Epithelial cell of prostate (primary cell): ENCODE measurements at places on chromosomes 11 and 22.

GRCh38 chr22:20464096-20464614, 26.5 kb upstream of the SCARF2 start:
- no peak for DNase-seq

DNA sequence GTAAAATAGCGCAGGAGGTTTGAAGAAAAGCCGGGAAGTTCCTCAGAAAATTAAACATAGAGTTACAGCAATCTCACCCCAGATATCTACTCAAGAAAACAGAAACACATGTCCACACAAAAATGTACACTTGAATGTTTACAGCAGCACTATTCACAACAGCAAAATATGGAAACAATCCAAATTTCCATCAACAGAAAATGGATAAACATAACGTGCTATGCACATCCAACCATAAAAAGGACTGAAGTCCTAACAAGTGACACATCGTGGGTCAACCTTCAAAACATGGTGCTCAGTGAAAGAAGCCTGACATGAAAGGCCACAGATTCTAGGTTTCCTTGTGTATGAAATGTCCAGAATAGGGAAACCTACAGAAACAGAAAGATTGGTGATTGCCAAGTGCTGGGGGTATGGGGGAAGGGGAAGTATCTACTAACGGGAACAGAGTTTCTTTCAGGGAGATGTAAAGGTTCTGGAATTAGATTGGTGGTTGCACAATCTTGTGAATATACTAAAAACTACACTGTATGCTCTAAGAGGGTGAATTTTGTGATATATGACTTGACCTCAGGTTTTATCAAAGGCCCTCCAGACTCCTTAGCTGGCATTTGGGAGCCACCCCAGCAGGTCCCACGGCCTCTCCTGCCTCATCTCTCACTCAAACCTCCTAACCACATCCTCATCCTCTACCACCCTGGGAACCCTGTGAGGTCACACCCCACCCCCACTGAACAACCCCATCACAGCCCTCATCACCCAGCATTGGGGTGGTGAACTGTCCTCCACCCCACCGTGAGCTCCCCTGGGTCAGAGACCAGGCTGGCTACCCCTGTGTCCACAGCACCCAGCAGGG, 69.2 kb upstream of the PRR5 start:
- DNase-seq, result no peak

GRCh38 chr11:128686745-128687177, 7.1 kb upstream of the FLI1 start:
- no peak for DNase-seq

- no peak for DNase-seq
Observed at GRCh38 chr11:105611572-105612441, 1.9 kb downstream of the GRIA4 start.

DNA sequence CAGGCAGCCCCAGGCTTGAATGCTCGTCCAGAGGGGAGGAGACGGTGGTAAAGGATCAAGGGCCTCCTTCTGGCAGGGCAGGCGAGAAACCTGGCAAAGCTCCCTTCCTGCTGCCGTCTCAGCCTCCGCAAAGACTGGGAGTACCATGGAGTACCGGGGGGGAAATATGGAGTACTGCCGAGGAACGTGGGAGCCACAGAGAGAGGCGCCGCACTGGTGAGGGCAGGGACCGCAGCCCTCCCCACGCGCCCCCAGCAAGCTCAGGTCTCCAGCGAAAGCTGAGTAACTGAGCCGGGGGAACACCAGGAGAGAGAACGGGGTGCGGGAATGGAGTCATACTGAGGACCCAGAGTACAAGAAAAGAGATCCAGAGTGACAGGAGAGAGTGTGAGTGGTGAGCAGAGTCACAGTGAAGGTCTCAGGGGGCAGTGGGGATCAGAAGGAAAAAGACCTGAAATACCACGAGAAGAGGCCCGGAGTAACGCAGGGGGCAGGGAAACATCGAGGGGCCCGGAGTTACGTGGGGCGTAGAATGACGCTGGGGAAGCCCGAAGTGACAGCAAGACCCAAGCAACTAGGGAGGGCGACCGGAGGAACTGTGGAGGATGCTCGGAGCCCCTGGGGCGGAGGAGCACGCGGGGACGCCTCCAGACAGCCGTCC, 740 bp downstream of the EML3 start:
- DNase-seq, result no peak

DNA sequence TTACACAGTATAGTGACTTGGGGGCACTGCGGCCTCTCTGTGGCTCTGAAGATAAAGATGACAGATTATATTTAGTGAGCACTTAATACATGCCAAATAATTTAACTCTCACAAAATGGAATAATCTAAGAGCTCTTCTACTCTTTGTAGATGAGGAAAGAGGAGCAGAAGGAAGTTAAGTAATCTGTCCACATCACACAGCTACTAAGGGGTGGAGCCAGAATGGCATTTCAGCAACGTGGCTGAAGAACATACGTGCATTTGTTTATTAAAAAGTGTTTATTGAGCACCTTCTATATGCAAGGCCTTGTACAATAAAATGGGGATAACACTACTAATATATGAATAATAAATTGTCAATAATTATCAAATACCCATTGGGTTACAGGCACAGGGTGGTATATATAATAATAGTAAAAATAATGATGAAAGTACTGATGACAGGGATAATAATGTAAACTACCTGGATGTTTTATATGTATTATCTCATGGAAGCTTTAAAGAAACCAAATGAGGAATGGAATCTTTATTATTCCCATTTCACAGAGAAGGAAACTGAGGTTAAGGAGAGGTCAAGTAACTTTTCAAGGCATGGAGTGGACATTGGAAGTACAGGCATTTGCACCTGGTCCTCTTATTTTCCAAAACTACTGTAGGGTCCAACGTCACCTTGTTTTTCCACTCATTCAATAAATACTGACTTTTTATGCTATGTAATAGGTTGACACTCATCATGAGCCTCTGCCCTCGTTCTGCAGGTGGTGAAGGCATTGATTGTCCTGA, 38.0 kb upstream of the IL17RA start:
- DNase-seq, result no peak

DNA sequence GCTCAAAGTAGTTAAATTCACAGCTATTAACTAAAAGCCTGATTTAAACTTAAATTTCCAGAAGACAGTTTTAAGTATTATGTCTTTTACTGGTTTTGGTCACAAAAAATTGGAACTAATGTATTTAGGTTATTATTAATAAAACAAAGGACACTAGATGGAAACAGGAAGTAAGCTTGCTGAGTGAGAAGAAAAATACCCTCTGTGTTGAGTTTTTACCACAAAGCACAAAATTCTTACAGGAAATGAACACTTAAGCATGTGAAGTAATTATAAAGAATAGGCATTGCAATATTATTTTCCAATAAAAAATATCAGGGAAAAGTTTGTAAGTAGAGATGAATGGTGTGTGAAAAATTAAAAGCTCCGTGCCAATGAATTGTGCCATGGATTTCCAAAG, 46.3 kb downstream of the PIK3C2A start:
- DNase-seq, result no peak

DNA sequence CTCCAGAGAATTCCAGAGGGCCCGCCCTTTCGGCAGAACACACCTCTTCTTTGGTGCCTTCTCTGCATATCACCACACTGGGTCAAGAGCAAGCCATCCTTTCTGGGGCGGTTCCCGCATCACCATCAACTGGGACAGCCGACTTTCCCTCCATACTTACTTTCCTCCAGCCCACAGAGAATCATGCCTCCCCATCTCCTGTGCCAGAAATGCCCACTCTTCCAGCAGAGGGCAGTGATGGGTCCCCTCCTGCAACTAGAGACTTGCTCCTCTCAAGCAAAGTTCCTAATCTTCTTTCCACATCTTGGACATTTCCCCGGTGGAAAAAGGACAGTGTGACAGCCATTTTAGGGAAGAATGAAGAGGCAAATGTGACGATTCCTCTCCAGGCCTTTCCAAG, 157.7 kb downstream of the C11orf91 start:
- DNase-seq, result no peak

DNA sequence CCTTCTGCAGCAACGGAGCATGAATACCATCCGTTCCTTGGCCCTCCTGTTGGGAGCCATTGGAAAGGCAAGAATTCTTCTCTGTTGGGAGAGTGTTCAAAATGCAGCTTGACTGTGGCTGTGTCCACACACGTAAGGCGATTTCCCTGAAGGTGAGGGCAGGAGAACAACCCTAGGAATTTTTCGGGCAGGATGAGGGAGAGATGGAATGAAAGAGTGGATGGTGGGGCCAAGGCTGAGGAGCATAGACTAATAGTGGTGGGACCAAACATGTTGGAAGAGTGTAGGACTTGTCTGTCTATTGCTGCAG, 924.9 kb downstream of the TBC1D22A start:
- no peak for DNase-seq

DNA sequence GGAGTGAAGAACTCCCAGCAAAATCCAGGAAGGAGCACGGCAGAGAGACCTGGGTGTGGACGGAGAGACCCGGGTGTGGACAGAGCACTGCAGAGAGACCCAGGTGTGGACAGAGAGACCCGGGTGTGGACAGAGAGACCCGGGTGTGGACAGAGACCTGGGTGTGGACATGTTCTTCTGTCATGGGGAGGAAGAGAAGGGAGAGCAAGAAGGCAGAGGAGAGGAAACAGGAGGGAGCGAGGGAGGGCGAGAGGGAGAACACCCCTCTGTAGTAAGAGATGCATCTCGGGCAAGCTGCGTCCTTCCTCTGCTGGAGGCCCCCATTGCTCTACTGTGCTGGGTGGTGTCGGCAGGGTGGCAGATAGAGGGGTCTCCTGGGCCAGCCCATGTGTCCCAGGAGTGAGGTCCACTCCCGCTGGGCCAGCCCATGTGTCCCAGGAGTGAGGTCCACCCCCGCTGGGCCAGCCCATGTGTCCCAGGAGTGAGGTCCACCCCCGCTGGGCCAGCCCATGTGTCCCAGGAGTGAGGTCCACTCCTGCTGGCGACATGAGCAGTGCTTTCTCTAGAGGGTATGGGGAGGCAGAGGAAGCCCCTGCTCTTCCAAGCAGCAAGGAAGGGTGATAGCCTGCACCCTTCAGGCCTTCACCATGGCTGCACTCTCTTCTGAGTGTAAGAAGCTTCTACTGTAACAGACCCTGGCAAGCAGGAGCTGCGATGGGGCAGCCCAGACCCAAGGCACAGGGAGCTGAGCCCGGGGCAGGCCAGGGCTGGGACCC, 934.2 kb downstream of the BRD1 start:
- DNase-seq, result no peak

DNA sequence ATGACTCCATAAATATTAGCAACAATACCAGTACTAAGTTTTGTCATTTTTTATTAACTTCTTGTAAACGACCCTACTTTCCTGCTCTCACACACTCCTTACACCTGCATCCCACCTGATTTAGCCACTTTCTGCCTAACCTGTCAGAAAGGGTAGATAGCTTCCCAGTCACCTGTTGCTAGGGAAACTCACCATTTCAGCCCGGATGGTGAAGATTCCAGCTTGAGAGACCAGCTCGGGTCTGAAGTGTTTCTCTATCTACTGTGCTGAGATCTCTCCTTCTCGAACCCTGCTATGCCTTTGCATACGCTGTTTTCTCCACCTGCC, at the start of gene PARVG:
PARVG (plus strand) TSS at position 220 of the 327 bp plus-strand sequence. CDS start 2,405 bp downstream, outside the sequence.
- no peak for DNase-seq

- no peak for DNase-seq
Observed at GRCh38 chr11:64409707-64410403, 50.9 kb downstream of the RPS6KA4 start.

DNA sequence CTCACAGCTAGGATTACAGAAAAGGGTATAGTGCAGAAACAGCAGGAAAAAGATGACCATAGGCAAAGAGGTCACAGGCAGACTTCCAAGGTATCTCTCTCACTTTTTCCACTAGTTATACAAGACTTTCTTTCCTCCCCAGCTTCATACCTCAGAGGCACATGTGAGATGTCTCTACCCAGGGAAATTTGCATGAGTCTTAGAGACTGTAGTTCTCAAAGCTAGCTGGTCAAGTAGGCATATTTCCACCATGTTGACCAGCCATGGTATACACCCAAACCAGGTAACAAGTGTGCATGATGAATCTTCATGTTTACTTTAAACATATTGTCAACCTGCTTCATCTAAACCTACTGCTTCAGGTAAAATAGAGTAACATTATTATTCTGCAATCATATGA, 27.9 kb downstream of the PRMT3 start:
- no peak for DNase-seq

GRCh38 chr11:112085822-112086421, 634 bp downstream of the TIMM8B start:
- DNase-seq, result no peak

DNA sequence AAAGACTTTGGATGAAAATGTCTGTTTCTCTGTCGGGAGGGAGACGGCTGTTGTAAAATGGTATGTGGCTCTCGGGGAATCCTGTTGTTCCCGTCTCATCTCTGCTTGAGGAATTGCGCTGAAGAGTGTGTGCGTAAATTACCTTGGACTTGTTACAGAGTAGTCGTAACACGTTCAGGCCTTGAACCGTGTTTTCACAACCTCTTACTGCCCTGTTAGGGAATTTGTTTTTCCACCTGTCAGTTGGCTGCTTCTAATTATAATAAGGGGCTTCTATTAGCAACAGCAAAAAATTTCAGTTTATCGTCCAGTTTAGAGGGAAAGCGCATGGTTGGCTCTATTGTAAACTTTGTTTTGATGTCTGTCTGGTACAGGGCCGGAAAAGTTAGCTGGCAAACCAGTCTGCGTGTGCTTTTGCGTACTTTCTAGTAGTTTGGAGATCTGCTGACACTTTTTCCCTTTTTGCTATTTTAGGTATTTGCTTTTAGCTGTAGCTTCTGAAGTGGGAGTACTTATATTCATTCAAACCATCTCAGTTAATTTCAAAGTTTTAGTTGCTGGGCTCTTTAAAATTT, 1.5 kb downstream of the HIPK3 start:
- DNase-seq, result no peak

- DNase-seq, result peak; percentile 39
Observed at GRCh38 chr11:66956689-66957290, 1.4 kb downstream of the PC start.

DNA sequence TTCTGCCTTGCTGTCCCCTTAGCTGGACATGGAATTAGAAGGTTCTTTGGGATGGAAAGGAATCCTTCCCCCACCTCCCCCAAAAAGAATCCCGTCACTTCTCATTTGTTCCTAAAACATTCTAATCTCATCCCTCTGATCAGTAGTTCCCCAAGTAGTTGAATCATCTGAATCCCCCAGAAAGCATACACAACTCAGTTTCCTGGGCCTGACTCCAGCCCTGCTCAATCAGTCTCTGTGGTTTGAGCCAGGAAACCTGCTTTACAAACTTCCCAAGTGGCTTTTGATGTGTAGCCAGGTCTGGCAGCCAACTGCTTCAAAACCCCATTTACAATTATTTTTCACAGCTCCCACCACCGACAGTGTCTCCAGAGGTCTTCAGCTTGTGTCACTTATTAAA, 20.2 kb downstream of the C22orf31 start:
- DNase-seq, result no peak
